ENCODE measurements at places on chromosomes 7 and 10.
A peak's percentile ranks its signal among the peaks of the same experiment; 100 is the strongest.

DNA sequence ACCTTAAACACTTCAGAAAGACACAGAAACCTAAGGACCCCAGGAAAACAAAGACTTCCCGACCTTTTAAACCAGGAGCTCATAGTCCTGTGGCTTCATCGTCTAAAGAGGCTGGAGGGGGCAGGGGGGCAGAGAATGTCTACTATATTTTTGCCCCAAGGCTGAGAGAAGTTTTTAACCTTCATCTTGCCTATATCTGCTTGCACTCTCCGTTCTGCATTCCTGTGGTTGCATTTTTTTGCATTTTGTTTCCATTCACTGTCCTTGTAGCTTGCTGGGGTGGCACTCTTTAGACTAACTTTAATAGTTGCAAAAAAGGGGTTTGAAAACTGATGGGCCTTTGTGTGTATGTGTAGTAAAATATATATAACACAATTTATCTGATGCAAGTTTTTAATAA is 23.7 kb downstream of the PRKAR2B start:
- no peak for DNase-seq

- DNase-seq = no peak
These were observed 399.1 kb downstream of the GATA3 start for GRCh38 chr10:8453587-8453986.

GRCh38 chr7:42596737-42597136 is 315.1 kb downstream of the C7orf25 start:
- DNase-seq = no peak

- no peak for DNase-seq
These were observed 225.5 kb downstream of the DOCK4 start for GRCh38 chr7:111980725-111981124.

DNA sequence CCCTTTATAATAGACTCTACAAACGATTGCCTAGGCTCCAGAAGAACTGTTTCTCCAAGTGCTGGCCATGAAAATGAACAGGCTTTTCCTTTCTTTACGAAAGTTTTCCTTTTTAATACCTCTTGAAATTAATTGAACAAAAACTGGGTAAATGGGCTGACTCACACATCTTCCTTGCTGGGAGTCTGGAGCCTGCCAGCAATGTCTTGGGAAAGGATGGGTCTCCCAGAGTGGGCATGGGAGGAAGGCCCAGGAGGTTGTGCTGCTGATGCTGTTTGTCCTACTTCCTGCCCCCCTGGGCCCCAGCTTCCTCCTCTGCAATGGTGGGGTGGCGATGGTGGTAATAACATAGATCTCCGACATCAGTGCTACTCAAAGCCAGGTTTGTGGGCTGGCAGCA is 174.1 kb downstream of the RPS24 start:
- no peak for DNase-seq

- DNase-seq = no peak
These were observed 6.2 kb upstream of the USP54 start for GRCh38 chr10:73597346-73597745.

GRCh38 chr7:36305226-36305625 is 84.4 kb upstream of the ANLN start:
- DNase-seq = no peak

GRCh38 chr10:7544203-7544602 is 122.6 kb downstream of the ITIH5 start:
- DNase-seq = no peak

DNA sequence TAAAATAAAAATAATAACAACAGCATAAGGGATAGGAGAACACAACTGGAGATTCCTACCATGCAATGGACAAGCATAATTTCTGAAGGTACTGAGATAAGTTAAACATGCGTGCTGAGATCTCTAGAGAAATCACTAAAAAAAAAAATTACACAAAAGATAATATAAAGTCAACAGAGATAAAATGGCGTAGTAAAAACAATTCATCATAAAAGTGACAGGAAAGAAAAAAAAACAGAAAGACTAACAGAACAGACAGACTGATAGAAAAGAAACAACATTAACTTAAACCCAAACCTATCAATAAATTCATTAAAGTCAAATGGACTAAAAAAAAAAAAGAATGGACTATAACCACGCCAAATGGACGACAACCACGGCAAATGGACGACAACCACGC is 56.4 kb downstream of the NCAPG2 start:
- no peak for DNase-seq

DNA sequence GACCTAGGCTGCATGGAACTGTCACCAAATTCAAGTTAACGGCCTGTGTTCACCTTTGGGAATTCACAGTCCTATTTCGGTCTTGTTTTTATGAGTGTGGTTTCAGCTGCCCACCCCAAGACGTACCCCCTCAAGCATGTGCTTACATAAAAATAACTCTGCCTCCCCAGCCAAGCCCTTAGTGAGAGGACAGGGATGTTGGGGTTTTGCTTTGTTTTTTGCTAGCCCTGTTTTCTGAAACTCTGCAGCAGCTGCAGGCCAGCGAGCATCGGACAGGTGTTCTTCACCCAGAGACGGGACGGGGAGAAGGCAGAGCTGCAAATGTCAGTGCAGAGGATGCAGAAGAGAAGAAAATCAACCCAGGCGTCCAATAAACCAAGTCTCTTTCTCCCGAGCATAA is 13.5 kb downstream of the CHST15 start:
- DNase-seq = no peak

- DNase-seq = no peak
These were observed 189.7 kb downstream of the PTPRN2 start for GRCh38 chr7:158397885-158398284.

DNA sequence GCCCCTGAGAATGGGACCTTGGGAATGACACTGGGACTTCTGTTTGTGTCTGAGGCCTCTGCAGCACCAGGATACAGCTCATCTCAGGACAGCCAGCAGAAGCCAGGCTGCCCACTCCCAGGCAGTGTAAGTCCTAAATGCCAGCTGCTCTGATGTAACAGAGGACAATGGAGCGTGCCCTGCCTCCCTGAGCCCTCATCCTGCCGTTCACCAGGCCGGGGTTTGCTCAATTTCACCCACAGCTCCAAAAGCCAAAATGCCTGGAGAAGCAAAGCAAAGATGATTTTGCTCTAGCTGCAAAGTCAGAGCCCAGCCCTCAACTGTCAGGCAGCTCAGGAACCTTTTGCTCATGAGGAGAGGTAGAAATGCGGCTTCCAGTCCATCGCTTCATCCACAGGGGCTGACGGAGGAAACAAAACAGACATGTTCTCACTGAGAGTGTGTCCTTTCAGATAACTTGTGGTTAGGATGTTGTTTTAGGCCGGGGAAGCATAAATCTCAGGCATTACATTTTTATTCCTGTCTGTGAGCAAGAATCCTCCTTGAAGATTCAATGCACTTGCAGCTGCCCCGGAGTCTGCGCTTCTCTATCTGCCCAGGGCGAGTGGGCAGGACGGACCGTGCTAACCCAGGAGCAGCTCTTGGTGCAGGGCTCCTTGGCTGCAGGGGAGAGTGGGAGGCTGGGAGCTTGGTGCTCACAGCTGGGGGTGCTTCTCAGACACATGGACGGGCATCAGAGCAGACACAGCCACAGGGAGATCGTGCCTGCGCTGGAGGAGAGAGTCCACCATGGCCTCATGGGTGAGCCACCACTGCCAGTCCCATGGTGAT is 83.2 kb upstream of the CHST15 start:
- no peak for DNase-seq

- DNase-seq = no peak
These were observed 752 bp downstream of the KLF14 start for GRCh38 chr7:130732980-130733930.

- no peak for DNase-seq
These were observed 87.8 kb downstream of the GPAM start for GRCh38 chr10:112095731-112096130.

GRCh38 chr7:35450456-35451214 is 196.7 kb upstream of the TBX20 start:
- peak; percentile 63 for DNase-seq

Data from kidney capillary endothelial cell (primary cell).